Smooth muscle cell of trachea (primary cell): ENCODE measurements at places on chromosomes 7 and 10. TPM values are rescaled to one million over a fixed set of nuclear protein-coding genes. Genes with fewer than 3 reads are reported as not detected.

Gene AGBL3
- total RNA-seq: 0.83 and 1.7 TPM in 2 replicates

Gene BZW2
- 67.5 and 136 TPM in 2 replicates for total RNA-seq

Gene ZNF775
- 5.1 and 10.6 TPM in 2 replicates for total RNA-seq

Gene GCK
- total RNA-seq: 1.5 and 2.2 TPM in 2 replicates

Gene MYL10
- total RNA-seq: not detected in 2 replicates

Gene FANK1
- total RNA-seq: 1.3 and 3.1 TPM in 2 replicates

Gene WDFY4
- total RNA-seq: under 0.01 TPM in 1 of 2 replicates, not detected in the other

Gene TMEM225B
- total RNA-seq: 0.29 and 0.50 TPM in 2 replicates

Gene TAS2R5
- 0.73 and 1.7 TPM in 2 replicates for total RNA-seq

Gene GFRA1
- total RNA-seq: 0.15 and 0.50 TPM in 2 replicates

Gene ARPC1A
- 298 and 410 TPM in 2 replicates for total RNA-seq

Gene UBE2D1
- total RNA-seq: 11.3 and 12.7 TPM in 2 replicates

Gene LIPA
- 63.7 and 84.8 TPM in 2 replicates for total RNA-seq

Gene GPR15LG
- total RNA-seq: not detected in 2 replicates

Gene NKX2-3
- not detected in 2 replicates for total RNA-seq

Gene CYP2W1
- not detected in 2 replicates for total RNA-seq

Gene ACTL6B
- total RNA-seq: not detected in 2 replicates

Gene RHOBTB1
- 15.3 and 16.0 TPM in 2 replicates for total RNA-seq

Gene SSC4D
- 0.33 and 0.73 TPM in 2 replicates for total RNA-seq

Gene TASOR2
- 63.3 and 76.1 TPM in 2 replicates for total RNA-seq

Gene DOCK1
- total RNA-seq: 86.0 and 108 TPM in 2 replicates

Gene CTTNBP2
- total RNA-seq: 16.4 and 22.3 TPM in 2 replicates

Gene FAM171A1
- 14.0 and 22.7 TPM in 2 replicates for total RNA-seq

Gene NEUROG3
- total RNA-seq: not detected in 2 replicates

Gene DEPP1
- 38.4 and 77.9 TPM in 2 replicates for total RNA-seq

Gene CXCL12
- total RNA-seq: 42.0 and 133 TPM in 2 replicates

Gene SPDYE9
- under 0.01 TPM in 1 of 2 replicates, not detected in the other for total RNA-seq

Gene FGFBP3
- total RNA-seq: 0.44 and 0.50 TPM in 2 replicates

Gene PITRM1
- 77.8 and 89.3 TPM in 2 replicates for total RNA-seq

Gene HGF
- 80.7 and 218 TPM in 2 replicates for total RNA-seq

Gene BNIP3
- 152 and 162 TPM in 2 replicates for total RNA-seq

Gene ASB4
- not detected in 2 replicates for total RNA-seq

Gene CHST3
- 15.4 and 26.3 TPM in 2 replicates for total RNA-seq

Gene RELN
- total RNA-seq: 4.7 and 6.0 TPM in 2 replicates

Gene GRID1
- under 0.01 TPM in 1 of 2 replicates, not detected in the other for total RNA-seq

Gene CH25H
- 1.2 and 2.0 TPM in 2 replicates for total RNA-seq

Gene FAM237B
- total RNA-seq: not detected in 2 replicates

Gene TMEM273
- total RNA-seq: not detected in 2 replicates

Gene NUPR2
- total RNA-seq: not detected in 2 replicates

Gene IMMP2L
- 10.8 and 25.0 TPM in 2 replicates for total RNA-seq

Gene BMPR1A
- 68.1 and 73.1 TPM in 2 replicates for total RNA-seq

Gene DRGX
- total RNA-seq: not detected in 2 replicates

Gene RADIL
- 1.2 and 1.3 TPM in 2 replicates for total RNA-seq
